ENCODE measurements at places on chromosomes 2 and 18.

- no peak for DNase-seq
Measured at GRCh38 chr2:175195012-175195411, 13.5 kb upstream of the ATP5MC3 start.

DNA sequence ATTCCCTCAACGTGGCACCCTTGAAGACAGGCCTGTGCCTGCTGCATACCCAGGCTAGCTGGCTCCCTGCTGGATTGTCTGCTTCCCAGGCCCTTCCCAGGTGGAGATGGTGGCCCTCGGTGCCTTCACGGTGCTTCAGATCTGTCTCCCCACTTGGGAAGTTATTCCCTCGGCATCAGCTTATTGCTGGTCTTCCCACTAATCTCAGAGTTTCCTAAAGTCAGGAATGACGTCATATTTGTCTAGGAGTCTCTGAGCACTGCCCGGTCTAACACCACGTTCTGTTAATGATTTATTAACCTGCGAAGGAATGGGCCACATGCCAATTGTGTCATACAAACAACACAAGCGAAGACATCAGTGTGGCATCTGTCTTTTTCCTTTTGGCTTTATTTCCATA lies 269.8 kb upstream of the ID2 start:
- peak; percentile 25 for DNase-seq

DNA sequence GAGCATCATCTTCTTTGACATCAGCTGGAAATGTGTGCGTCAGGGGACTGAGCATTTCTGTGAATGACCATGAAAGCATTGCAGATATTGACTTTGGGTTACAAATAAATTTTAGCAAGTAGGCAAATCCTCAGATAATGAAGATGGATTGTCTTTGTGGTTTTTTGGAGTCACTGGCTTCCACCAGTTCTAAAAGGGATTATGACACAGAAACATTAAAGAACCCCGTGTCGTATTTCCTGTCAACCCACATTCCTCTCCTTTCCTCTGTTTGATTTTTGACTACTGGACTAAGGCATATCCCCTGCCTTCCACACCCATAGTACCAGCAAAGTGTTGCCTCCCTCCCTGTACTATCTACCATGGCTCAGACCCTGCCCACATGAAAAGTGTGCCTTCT lies 268.1 kb downstream of the MYO3B start:
- no peak for DNase-seq

- no peak for DNase-seq
Measured at GRCh38 chr2:212089873-212090272, 448.7 kb downstream of the ERBB4 start.

DNA sequence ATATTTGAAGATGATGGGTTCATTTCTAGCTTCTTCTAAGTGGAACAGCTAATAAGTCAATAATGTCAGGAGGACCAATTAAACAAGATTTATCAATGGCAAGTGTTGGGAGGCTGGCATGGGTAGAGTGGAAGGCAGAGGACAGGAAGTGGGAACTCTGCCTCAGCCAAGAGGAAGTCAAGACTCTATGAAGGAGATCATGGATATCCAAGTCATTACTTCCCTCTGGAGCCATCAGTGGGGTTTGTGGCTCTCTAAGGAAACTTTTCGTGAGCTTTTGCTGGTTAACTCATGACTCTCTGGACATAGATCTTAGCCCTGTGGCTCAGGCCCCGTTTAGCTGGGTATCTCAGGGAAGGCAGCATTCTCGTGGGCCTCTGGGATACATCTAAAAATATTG lies 410.4 kb upstream of the ID2 start:
- no peak for DNase-seq

- no peak for DNase-seq
Measured at GRCh38 chr2:6835467-6835866, 30.2 kb downstream of the CMPK2 start.

- no peak for DNase-seq
Measured at GRCh38 chr2:203786549-203787351, 80.3 kb downstream of the CD28 start.

GRCh38 chr2:54872780-54873179 lies 149.3 kb downstream of the EML6 start:
- DNase-seq: no peak

- DNase-seq: no peak
Measured at GRCh38 chr2:106130251-106130998, 63.7 kb downstream of the UXS1 start.

GRCh38 chr2:3460156-3460555 lies 59.2 kb downstream of the ADI1 start:
- no peak for DNase-seq

DNA sequence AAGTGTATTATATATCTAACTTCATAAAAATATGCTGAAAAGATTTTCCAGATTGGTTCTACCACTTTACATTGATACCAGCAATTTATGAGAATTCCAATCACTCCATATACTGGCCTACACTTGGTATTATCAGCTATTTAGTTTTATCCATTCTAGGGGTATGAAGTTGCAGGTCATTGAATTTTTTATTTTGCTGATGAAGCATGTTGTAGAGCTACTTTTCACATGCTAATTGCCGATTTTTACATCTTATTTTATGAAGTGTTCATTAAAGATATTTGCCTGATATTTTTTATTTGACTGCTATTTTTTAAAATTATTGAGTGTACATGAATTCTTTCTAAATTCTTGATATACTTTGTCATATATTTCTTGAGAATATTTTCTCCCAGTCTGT lies 542.1 kb downstream of the ADCYAP1 start:
- DNase-seq: no peak

DNA sequence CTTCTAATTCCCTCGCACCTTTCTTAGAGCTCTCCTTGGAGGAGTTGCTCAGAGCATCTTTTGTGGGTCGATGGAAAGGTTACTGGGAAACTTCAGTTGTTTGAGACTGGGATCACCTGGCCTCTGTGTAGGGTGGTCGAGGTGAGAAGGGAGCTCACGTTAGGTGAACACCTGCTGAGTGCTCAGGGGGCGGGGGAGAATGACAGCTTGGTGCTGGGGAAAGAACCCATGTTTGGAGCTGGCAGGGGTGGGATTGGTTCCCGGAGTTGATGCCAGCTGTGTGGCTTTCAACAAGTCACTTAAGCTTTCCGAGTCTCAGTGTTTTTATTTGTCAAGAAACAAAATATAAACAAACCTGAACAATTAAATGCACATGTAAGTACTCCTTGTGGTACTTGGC lies 122.3 kb downstream of the GLI2 start:
- no peak for DNase-seq

GRCh38 chr2:207472343-207473048 lies 57.3 kb upstream of the CREB1 start:
- no peak for DNase-seq

- DNase-seq: no peak
Measured at GRCh38 chr2:176581557-176582165, 312.4 kb downstream of the MTX2 start.

DNA sequence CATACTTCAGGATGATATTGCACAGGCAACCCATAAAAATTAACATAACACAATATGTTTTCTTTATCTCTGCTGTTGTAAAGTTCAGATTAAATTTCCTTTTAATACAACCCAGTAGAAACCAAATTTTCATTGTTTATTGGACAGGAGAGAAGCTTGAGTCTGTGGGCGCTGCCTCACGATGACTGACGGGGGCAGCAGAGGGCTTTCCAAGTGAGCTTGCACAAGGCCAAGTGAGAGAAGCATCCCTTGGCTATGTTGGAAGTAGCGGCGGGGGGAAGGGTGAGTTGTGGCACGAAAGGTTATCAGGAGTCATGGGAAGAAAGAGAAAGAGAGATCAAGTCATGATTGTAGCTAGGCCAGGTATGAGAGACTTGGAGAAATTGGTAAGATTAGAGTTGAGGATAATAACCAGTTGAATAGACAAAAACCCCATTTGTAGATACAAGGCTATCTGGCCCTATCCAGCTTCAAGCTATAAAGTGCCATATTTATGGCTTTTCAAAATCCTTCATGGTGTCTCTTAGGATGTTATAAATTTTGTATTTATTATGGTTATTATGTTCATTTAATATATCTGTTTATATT lies 413.7 kb upstream of the FAM98A start:
- peak; percentile 23 for DNase-seq

DNA sequence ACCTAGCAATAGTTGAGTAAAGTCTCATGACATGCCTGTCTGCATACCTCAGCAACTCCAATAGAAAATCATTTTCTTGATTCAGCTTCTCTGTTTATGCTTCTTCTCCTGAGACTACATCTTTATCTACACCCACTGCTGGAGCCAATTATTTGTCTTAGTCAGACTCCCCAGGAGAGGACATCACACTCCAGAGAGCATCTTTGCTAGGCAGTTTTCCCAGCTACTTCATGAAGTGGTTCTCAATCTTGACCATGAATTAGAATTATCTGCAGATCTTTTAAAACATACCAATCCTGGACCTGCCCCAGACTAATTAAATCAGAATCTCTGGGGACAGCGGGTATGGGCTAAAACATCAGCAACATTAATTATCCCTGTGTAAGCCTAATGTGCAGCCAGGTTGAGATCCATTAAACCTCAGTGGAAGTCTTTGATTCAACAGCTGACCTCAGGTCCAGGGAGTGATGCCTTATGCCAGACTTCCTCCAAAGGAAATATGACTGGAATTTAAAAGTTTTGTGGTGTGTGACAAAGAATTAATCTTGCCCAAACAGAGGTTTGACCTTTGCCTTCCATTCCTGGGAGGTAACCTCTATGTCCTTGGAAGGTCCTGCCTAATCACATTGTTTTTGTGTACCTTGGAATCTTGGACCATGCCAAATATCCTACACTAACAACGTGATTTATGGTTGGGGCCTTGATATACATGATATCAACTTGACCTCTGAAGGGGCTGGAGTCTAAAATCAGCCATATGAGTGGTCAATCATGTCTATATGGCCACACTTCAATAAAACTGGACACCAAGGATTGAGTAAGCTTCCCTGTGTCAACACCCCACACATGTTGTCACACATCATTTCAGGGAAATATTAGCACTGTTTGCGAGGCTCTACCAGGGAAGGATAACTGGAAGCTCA lies 99.3 kb upstream of the DNAJC10 start:
- DNase-seq: peak; percentile 8

DNA sequence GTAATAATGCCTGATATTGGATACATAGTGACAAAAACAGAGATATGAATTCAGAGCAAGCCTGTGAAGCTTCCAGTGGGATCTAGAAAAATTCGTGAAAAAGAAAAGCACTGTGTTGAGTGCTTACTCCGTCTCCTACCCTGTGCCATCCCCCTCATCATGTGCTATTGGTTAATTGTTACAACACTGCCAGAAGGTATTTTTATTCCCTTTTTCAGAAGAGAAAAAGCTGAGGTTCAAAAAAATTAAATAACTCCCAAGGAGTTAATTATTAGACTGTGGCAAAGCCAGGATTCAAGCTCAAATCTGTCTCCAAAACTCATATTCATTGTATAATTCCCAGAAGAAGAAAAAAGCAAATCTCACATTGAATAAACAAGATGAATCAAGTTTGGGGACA lies 735.5 kb upstream of the ACVR2A start:
- DNase-seq: no peak

DNA sequence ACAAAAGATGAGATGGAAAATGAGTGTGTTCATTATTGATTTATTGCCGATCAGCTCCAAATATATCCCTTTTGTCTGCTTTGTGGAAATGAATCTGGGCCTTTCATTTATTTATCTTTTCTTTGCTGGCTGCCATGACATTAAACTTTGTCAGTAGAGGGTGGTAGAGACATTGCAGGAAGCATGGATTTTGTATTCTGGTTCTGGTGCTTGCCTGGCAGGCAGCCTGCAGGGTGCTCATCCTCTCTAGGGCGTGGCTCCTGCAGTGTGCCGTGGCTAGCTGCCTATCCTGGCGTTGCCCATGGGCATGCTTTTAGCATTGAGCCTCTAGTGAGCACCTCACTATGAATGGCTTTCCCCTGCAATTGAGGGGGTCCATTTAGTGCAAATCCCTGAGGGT lies 593.1 kb downstream of the RNF144A start:
- DNase-seq: no peak

DNA sequence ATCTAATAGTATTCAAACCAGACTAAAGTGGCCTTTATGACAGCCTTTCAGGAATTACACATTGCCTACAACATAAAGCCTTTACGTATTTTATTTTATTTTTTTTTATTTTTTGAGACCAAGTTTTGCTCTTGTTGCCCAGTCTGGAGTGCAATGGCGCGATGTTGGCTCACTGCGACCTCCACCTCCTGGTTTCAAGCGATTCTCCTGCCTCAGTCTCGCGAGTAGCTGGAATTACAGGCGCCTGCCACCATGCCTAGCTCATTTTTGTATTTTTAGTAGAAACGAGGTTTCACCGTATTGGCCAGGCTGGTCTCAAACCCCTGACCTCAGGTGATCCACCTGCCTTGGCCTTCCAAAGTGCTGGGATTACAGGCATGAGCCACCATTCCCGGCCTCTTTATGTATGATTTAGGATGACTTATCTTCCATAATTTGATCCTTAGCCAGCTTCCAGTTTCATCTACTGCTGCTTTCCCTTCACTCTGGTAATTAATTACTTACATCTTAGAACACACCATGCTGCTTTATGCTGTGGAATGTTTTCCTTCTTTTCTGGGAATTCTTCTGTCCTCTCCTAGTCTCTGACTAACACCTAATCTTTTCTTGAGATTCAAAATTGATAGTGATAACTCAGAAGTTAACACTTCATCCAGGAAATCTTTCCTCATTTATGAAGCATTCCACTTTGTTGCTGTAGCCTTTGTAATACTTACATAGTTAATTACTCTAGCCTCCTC lies 2.6 kb downstream of the USP14 start:
- DNase-seq: no peak

DNA sequence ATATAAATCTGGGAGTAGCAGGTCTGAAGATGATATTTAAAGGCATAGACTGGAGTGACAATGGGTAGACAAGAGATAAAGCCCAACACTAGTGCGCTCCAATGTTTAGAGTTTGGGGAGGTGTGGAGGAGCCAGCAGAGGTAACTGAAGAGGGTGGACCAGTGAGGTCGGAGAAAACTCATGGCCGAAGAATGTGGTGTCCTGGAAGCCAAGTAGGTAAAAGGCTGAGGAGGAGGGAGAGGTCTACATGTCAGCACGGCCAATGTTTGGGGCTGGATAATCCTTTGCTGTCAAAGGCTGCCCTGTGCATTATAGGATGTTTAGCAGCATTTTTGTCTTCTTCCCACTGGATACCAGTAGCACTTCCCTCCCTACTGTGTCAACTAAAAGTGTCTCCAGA lies 78.8 kb upstream of the KCNE4 start:
- no peak for DNase-seq

DNA sequence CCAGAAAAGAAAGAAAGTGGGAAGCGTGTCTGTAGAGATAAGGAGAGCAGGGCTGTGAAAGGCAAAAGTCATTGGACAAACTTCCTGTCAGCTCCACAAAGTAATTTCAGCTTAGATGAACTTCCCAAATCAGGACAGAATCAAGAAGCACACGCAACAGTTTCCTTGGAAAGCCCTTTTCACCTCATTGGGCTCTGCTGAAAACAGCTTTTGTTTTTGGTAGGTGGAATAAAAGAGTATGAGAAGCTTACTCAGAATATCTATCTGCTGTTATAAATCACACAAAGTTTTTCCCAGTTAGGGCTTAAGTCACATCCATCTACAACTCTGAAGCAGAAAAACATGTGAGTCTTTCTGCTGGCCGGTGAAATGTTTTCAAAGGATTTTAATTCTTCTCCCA lies 42.4 kb upstream of the EFEMP1 start:
- no peak for DNase-seq

GRCh38 chr2:170162271-170162632 lies 15.7 kb upstream of the MYO3B start:
- DNase-seq: no peak

GRCh38 chr2:188628989-188629752 lies 337.5 kb downstream of the GULP1 start:
- DNase-seq: no peak

- no peak for DNase-seq
Measured at GRCh38 chr18:6661692-6662415, 67.7 kb upstream of the ARHGAP28 start.

GRCh38 chr2:237556773-237557632 lies 9.4 kb upstream of the PRLH start:
- no peak for DNase-seq

GRCh38 chr2:10668402-10669012 lies 21.3 kb downstream of the NOL10 start:
- no peak for DNase-seq

Measured in HuH-7.5 (cell line).